ENCODE measurements at places on chromosomes 2 and 18.

DNA sequence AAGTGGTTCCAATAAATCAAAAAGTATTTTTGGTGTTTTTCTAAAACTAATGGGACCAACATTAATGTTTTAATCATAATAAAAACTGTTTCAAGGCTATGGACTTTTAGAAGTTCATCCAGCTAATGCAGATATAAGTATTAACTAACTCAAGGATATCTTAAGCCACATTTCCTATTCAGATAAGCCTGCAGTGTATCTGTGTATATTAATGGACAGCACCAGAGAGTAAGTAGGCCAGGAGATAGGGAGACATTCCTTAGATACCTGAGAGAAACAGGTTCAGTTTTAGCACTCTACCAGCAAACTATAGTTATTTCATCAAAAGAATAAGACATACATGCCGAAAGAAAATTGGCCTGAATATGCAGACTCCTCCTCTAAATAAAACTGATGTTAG, 27.3 kb downstream of the PREPL start:
- DNase-seq = no peak

GRCh38 chr2:160533482-160533881, 39.9 kb upstream of the RBMS1 start:
- no peak for DNase-seq

DNA sequence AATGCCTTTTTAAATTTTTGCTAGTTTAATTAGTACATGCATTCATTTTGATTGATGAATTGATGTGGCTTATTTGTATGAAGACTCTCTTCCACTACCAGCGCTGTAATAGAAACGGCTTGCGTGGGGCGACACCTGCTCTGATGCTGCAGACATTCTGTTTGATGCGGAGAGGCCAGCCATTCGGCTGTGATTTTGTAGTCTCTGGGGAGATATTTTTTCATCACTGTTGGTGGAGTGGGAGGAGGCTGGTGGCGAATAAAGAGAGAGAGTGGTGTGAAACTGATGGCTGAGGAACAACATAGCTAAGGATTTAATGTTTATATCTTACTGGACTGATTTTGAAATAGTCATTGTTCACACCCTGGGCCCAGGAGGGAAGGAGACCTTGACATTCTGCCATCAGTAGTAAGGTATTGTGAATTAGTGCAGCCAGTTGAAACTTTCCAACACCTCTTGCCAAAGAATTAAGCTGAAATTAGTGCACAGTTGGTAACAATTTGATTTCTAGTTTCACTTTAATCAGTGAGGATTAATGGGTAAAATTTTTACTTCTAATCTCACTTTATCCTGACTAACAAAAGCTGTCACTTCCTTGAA, 224.1 kb downstream of the MTX2 start:
- DNase-seq = no peak

DNA sequence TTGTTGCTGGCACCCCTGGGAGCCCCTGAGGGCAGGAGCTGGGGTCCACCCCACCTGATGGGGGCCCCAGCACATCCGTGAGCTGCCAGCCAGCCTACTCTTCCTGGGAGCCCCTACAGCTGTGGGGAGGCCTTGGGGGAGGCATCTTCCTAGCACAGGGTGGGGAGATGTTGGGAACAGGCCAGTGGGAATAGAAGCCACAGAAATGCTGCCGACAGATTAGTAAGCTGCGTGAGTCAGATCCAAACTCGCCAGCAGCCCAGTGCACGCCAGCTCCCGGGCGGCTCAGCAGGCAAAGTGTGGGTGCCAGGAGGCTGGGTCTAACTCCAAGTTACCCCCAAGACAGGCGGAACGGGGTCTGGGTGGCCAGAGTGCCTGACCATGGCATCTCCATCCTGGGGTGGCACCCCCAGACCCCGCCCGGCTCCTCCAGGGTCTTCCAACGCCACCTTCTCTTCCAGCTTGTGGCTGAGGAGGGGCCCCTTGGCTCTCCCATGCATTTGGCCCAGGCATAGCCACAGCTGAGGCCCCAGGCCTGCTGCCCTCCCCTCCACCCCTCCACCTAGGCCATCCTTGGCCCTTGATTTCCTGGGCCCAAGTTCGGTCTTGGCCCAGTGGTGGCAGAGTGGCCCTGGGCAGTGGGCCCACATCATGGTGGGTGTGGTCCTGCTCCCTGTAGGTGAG, 15.3 kb downstream of the CROCC2 start:
- DNase-seq = no peak

GRCh38 chr2:182366628-182367027, 60.2 kb downstream of the PDE1A start:
- no peak for DNase-seq

GRCh38 chr2:64325477-64325851, 128.5 kb upstream of the LGALSL start:
- DNase-seq = no peak

GRCh38 chr2:69833752-69834151, 4.3 kb downstream of the GMCL1 start:
- no peak for DNase-seq

DNA sequence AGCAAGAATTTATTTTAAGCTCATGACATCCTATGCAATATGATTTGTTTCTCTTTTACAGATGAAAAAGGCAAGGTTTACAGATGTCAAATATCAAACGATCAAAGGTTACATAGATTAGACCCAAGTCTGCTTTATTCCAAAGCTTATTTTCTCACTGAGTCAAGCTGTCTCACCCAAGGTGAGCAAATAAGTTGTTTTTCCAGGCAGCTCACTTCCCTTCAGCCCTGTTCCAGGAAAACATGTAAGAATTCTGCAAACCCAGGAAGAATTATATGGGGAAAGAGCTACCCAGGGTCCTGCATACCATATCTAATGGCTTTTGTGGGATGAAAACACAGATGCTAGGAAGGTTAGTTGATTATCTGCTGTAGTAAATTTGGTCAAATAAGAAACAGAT, 57.7 kb upstream of the SCN9A start:
- DNase-seq = no peak

DNA sequence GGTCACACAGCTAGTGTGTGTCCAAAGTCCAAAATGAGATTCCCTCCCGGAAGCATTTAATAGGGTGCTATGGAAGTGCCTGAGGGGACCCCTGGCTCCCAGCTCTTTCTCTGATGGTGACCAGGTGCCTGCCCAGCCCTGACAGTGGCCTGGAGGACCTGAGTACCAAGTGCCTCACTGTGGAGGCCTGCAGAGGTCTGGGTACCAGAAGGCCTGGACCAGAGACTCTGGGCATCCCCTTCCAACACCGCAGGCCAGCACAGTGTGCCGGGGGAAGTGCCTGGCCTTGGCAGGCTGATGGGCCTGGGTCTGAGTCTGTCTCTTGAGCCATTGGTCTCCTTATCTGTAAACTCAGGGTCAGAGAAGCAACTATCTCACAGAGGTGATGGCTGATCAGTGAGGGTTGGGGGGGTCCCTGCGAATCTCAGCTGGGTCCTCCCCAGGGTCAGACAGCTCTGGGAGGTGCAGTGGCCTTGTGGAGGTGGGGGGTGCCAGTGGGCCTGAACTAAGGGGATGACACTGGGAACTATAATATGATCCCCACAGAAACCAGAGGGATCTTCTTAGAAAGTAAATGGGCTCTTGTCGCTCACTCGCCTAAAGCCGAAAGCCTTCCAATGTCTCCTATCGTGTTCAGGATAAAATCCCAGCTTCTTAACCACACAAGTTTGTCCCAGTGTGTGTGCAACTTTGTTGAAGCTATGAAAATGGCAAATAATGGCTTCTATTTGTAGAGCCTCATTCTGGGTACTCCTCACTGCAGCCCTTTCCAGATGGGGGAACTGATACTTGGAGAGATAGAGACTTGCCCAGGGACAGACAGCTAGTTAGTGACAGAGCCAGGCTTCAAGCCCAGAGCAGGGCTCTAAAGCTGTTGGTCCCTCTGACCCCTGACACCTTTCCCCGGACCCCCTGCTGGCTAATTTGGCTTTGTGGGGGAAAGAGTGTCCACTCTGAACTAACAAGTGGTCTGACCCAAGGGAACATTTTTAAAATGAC, 225.1 kb downstream of the TFCP2L1 start:
- DNase-seq = no peak

GRCh38 chr2:85659324-85659981, 8.5 kb downstream of the SFTPB start:
- no peak for DNase-seq

DNA sequence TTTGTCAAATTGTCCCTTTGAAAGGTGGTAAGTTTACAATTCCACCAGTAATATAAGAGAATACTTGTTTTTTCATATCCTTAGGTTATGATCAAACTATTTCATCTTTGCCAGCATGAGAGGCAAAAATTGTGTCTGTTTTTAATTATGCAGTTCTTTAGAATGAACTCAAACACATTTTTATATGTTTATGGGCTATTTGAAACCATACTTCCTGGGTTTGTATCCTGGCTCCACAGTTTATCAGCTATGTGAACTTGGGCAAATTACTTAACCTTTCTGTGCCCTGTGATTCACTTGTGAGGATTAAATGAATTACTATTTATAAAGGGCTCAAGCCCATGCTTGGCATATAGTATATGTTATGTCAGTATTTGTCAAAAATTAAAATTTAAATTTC, 109.4 kb downstream of the TANC1 start:
- DNase-seq = no peak

DNA sequence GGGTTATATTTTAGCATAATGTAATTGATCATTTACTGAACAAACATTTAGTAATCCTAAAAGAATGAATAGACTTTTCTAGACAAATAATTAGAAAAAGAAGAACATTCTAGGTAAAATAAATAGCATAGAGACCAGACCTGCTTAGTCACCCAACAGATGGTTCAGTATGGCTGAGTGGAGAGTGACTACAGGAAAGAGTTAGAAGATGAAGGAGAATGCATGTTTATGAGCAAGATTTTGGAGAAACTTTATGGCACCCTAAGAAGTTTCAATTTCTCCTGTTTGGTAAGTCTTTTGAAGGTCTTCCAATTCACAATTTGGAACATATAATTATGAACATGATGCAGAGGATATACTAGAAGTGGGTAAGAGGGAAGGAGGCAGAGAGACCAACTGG, 32.9 kb downstream of the FAP start:
- DNase-seq = no peak

DNA sequence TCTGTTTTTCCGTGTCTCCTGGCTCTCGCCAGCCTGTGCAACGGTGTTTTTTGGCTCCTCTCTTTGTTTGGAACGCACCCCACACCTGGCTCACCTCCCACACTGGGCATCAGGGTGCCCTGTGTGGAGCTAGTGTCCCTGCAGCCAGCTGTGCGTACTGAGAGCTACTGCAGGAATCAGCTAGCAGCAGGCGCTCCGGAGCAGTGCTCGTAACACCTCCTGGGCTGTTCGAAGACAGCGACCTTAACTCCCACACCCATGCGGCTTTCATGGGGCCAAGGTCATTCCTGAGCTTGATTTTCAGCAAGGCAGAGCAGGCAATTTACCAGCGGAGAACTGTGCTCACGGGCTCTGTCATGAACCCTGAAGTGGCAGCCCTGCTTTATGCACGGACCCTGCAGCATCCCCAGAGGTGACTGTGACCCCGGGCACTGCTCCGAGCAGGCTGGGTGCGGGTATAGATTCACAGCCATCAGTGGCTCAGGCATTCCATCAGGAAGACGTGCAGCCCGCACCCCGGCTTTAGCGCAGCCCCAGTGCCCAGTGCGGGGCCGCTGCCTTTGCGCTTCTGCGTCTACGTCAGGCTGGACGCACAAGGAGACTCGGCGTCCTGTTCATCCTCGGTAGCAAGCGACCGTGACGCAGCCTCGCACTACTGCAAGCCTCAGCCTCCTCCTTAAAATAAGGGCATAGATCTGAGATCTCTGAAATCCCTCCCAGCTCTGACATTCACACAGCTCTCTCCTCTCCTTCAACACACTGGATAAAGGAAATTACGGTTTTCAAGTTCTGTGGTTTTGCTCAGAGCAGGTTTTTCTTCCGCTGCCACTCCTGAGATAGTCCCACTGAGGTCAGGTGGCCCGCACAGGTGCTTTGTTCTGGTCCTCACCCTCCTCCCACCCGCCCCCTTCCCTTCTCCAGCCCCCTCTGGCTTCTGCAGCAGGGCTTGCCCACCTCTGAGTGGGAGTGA, 58.2 kb downstream of the ADI1 start:
- DNase-seq = no peak

DNA sequence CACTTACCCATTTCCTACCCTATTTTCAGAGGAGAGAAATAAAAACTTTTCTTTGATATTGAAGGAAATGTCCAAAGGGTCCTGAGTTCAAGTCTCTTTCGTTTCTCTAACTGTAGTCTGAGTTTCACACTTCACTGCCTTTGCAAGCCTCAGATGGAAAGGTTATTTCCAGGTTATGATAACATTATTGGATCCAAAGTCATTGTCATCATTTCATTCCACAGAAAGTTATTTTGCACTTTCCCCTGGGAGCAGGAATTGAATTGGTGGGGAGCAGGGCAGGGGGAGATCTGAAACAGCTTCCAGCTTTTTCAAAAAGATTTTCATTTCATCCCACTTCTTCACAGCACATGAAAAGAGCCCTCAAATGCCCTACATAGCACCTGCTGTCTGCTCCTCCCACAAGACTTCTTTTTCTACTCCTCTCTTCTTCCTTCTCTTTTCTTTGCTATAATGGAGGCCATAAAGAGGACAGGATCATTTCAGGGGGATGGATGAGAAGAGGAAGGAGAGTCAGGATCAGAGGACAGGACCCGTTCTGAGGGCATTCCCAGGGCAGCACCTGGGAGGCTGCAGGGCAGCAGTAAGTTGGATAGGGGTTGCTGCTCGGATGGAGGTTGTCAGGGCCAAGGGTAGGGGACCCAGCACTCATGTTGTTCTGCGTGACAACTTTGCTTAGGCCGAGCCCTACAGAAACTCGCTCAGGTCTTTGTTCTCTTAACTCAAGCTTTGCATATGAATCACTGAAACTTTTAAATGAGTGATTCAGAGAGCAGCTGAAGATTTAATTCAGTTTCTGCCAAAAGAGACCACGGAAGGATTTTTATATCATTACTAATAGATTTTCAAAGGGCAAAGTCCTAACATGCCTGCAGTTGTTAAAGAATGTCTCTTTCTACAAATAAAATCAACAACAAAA, 11.4 kb upstream of the GALNT5 start:
- DNase-seq = no peak

DNA sequence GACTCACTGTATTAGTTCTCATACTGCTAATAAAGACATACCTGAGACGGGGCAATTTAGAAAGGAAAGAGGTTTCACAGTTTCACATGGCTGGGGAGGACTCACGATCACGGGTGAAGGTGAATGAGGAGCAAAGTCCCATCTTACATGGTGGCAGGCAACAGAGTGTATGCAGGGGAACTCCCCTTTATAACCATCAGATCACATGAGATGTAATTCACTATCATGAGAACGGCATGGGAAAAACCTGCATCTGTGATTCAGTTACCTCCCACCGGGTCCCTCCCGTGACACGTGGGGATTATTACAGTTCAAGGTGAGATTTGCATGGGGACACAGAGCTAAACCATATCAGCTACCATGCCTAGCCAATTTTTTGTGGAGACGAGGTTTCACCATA, 168.2 kb downstream of the NEDD4L start:
- no peak for DNase-seq

DNA sequence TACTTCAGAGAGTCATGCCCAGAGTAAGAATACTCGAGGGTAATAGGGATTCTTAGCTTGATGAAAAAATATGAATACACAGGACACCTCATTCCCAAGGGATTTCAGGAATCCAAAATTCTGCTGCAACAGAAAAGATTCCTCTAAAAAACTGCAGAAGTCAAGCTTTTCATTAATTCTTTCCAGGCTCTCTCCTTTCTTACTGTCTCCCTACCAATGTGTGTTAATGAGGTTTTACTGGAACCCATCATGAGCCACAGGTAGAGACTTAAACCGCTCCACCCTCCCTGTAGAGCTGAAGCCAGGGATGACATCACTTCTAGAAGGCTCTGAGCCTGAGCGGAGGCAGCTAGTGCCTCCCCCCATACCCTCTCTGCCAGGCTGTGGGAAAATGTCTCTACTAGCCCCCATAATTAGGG, 3.4 kb downstream of the SDC1 start:
- DNase-seq = no peak

GRCh38 chr2:2904721-2905350, 472.8 kb downstream of the EIPR1 start:
- DNase-seq = no peak

All from stimulated activated CD4-positive, alpha-beta T cell treated with anti-CD3 and anti-CD28 coated beads, Interleukin-2, amount 100 ng/mL, for 48 hours (primary cell).